Stimulated activated CD8-positive, alpha-beta memory T cell treated with anti-CD3 and anti-CD28 coated beads, Interleukin-2, amount 100 ng/mL, for 1 hour (primary cell): ENCODE measurements at places on chromosomes 1 and 21.

DNA sequence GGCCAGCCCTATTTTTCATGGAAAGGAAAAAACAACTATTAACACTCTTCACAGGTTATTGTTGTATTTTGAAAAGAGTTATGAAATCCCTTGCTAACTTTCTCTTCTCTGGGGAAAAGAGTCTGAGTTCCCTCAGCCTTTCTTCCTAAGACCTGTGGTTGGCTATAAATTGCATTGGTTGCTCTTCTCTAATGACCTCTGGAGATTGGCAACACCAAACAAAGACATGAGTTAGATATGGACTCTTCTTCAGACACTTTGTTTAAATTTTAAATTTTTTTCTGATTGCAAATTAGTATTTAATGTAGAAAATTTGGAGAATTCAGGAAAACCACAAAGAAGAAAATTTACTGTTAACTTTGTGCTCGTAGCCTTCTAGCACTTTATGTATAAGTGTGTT lies 275.7 kb downstream of the PBX1 start:
- DNase-seq, result no peak

DNA sequence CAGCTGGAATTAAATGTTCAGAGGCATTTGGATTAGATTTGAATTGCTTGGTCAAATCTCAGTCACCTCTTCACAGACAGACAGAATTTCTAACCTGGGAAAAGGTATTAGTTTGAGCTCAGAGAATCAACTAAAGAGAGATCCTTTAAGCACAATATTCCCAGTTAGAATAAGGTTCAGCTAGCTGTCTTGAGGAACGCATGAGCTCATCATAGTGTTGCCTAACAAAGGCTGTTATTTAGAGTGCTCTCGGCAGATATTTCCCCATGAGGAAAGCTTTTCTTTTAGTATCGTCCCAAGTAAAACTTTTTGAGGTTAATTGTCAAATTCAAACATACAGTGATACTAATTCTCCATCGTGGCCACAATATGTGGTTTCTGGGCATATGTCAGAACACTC lies 269.9 kb downstream of the HLX start:
- DNase-seq, result no peak

DNA sequence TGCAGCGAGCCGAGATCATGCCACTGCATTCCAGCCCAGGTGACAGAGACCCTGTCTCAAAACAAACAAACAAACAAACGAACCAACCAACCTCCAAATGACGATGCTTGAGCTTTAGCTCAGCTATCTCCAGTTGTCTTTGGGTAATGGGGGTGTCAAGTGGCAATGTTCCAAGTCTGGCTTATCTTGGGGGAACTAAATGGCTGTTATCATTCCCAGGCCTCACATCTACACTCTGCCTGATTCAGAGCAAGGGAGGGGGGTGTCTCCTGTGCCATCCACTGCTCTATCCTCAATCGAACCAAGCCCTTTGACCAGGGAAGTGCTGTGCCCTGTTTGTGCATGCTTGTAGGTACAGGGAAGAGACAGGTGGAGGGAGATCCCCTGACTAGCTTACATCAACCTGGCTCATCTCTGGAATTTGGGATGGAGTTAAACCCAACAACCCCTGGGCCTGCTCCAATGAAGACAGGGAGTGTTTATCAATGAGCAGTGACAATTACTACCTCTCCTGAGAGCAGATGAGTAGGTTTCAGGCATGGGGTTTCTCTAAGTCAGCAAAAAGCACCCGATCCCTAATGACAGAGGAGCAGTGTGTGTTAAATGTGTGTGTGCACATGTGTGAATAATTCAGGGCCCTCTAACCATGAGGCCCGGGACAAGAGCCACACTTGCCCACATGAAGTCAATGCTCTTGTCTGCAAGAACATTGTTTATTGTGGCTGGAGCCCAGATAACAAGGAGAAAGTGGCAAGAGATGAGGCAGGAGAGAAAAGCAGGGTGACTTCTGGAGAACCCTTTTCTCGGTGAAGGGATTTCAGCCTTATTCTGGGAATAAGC lies 20.3 kb upstream of the IL6R start:
- DNase-seq, result no peak

GRCh38 chr1:89611721-89612120 lies 21.2 kb upstream of the LRRC8C start:
- no peak for DNase-seq

DNA sequence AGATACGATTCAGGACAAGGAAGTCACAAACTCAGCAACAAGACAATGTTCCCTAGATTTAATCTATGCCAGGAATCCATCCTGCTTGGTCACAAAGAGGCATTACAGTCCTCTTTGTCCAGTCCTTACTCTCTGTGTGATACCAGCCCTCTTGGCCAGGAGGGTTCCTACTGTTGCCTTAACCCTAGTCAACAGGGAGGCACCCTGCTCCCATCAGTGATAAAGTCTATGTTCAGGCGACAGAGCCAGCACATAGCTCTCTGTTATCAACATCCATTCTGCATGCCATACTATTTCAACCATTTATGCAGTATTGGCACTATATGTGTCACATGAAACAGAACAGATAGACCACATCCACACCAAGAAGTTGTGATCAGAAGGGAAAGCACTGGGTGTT lies 4.4 kb upstream of the NPL start:
- no peak for DNase-seq

DNA sequence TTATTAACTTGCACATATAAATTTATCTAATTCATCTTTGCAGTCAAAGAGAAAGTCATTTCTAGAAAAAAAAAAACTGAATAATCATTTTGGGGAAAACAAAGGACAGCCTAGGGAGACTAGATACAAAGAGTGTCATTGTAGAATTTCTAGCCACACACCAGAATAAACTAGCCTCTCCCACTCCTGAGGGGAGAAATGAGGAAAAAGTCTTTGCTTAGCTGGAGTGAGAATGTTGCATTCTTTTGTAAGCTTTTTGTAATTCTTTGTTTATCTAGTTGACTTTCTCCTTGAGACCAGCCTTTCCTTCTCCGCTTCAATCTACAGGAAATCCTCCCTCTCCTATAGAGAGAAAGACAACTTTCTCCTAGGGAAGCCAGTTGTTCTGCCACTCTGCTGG lies 15.9 kb upstream of the CGN start:
- no peak for DNase-seq

DNA sequence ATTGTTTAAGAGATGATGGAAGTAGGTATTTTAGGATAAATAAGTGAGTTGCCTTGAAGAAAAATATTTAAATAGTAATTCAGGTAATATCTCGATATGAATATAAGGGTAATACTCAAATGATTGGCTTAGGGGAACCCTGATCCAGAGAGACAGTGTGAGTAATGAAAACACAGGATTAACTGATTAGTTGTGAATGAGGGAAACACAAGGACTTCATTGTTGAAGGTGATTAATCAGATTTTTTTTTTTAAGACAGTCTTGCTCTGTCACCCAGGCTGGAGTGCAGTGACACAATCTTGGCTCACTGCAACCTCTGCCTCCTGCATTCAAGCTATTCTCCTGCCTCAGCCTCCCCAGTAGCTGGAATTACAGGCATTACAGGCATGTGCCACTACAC lies 12.7 kb downstream of the SLC25A33 start:
- DNase-seq, result no peak

DNA sequence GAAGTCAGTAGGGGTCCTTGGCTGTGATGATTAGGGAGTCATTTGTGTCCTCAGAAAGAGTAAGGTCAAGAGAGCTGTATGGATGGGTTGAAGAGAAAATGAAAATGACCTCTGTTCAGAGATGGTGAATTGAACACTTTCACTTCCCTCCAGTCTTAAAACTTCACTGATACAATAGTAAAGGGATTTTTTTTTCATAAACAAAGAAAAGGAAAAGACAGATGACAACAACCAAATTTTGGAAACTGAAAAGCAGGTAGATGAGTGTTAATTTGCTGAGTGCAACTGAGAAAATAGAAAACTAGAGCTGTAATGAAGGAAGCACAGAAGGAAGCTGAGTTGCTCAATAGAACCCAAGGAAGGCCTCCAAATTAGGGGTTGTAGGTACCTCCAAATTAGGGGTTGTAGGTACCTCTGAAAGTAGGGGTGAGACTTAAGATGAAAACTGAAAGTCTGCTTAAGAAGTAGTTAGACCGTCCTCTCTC lies 14.8 kb upstream of the S1PR1 start:
- DNase-seq, result no peak

- no peak for DNase-seq
These were observed 489.5 kb upstream of the PKN2 start for GRCh38 chr1:88194542-88194941.

- DNase-seq, result no peak
These were observed 262.1 kb downstream of the BRINP2 start for GRCh38 chr1:177432897-177433296.

DNA sequence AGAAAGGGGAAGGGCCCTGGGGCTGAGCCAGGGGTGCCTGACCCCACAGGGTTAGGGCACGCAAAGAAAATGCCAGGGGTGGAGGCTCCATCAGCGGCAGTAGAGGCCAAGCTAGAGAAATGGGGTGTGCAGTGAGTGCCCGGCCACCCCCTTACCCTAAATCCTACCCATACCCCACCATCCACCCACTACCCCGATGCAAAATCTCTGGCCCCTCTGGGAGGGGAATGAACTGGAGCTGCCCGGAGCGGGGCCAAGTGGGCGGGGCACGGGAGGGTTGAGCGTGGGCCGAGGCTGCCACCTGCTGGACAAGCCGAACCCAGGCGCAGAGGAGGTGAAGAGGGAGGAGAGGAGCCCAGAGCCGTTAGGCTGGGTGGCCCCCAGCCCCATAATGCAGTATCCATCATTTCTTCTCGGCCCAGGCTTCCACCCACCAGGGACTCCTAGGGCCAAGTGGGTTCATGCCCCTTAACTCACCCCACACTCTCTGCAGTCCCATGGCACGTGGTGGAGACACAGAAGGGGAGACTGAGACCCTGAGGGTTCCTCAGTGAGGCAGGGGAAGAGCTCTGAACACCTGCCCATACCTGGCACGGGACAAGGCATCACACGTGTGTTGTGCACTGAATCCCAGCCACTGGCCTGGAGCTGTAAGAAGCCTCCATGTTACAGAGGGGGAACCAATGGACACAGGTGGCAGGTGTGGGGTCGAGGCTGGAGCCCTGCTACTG lies 1.4 kb upstream of the C1QC start:
- DNase-seq, result peak; percentile 46

DNA sequence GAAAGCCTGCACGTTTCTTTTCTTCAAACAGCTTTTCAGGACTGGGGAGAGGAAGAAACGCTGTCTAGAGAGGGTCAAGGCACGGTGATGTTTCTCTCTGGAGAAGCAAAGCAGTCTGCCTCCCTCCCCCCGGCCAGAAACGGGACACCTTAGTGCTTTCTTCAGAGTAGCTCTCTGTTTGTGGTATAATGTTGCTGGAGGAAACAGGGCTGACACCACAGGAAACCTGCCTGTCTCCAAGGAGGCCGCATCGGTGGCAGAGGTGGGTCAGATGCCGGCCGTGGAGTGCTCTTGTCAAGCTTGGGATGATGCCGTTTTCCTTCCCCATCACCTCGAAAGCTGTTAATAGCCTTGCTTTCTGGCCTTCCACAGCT lies 139.4 kb downstream of the DHRS3 start:
- no peak for DNase-seq
